Spinal cord (tissue), 10 donors: ENCODE measurements at places on chromosomes 3 and 15. TPM values are rescaled to one million over a fixed set of nuclear protein-coding genes. Genes with fewer than 3 reads are reported as not detected.

Gene SLC6A1
- total RNA-seq, result 740 TPM

Gene GUCA1C
- not detected for total RNA-seq

Gene C3orf70
- 37.7 TPM for total RNA-seq

Gene MST1R
- 0.88 TPM for total RNA-seq

Gene GRIP2
- 6.0 TPM for total RNA-seq

Gene LRRN1
- 57.4 TPM for total RNA-seq

Gene SLC2A2
- 0.28 TPM for total RNA-seq

Gene GADL1
- 0.79 TPM for total RNA-seq

Gene CX3CR1
- total RNA-seq, result 42.1 TPM

Gene QTRT2
- 23.9 TPM for total RNA-seq

- no peak for DNase-seq
Observed at GRCh38 chr3:128269796-128270195, 116.5 kb downstream of the EEFSEC start.

DNA sequence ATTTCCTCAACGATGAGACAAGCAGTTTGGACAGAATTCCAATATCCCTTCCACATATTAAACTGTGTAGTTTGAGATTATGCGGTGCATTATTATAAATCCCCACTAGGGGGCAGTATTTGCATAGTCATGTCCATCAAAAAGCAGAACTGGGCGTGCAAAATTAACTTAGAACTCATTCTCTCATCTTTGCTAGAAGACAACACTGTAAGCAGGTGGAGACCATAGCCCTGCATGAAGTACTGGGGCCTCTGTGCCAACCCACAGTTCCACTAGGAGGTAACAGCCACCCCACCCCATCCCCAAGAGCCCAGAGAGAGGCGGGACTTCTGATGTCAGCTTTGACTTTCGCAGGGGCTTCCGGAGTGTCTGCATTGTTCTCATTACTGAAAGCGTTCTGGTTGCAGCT, 106.6 kb upstream of the TMC3 start:
- peak; percentile 73 for DNase-seq

- no peak for DNase-seq
Observed at GRCh38 chr15:65177901-65178300, 7.2 kb downstream of the CLPX start.

- DNase-seq, result peak; percentile 38
Observed at GRCh38 chr3:85535517-85535916, 576.7 kb downstream of the CADM2 start.

DNA sequence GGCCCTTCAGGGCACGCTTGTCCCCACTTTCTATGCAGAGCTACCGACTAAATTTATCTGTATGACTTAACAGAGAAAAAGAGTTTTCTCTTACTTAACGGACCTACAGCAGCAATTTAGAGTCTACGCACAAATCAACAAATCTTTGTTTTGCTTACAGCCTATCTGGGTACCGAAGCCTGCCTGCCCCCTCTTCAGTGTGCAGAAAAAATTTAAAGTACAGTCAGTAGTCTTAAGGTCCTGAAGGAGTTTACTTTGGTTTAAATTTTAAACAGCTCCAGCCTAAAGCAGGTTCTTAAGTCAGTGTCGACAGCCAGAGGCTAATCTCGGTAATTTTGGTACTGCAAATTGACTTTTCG, 570 bp downstream of the SACM1L start:
- no peak for DNase-seq

- DNase-seq, result no peak
Observed at GRCh38 chr3:134659391-134660045, 8.7 kb upstream of the KY start.

GRCh38 chr15:97023488-97023844, 693.0 kb downstream of the NR2F2 start:
- DNase-seq, result no peak

GRCh38 chr15:77851691-77852090, 219.0 kb upstream of the LINGO1 start:
- DNase-seq, result peak; percentile 89

- peak; percentile 79 for DNase-seq
Observed at GRCh38 chr3:176939022-176939817, 258.1 kb downstream of the TBL1XR1 start.

GRCh38 chr15:48868536-48868935, 9.4 kb upstream of the EID1 start:
- no peak for DNase-seq

GRCh38 chr15:35305946-35306345, 220.9 kb upstream of the NANOGP8 start:
- no peak for DNase-seq
